C1 segment of cervical spinal cord (tissue), 14 donors: ENCODE measurements at places on chromosomes 4 and X.
A peak's percentile ranks its signal among the peaks of the same experiment; 100 is the strongest.

DNA sequence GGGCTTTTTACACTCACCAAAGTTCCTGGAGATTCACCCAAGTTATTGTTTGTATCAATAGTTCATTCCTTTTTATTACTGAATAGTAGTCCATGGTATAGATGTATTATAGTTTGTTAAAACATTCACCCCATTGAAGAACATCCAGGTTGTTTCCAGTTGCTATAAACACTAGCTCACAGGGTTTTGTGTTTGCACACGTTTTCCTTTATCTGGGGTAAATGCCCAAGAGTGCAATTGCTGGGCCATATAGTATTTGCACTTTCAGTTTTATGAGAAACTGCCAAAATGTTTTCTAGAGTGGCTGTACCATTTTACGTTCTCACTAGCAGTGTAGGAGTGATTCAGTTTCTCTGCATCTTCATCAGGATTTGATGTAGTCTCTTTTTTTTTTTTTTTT lies 57.1 kb downstream of the CBLL2 start:
- DNase-seq: no peak

- no peak for DNase-seq
Observed at GRCh38 chr4:113289766-113290165, 240.3 kb downstream of the ANK2 start.

DNA sequence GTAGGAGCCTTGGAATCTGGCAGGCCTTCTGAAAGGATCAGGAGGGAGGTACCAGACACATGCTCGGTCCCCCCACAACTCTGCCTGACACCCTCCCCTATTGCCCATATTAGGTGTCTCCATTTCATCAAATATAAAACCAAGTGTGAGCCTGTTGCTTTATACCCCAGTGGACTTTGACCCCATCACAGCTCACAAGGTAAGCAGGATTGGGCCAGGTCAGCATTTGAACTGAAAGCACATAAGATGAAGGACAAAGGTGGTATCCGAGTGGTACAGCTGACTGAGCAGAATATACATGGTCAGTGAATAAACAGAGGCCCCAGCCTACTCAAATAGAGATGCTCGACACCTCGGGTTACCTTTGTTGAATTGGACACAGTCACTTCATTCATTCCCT lies 20.0 kb downstream of the SLC25A43 start:
- DNase-seq: no peak

DNA sequence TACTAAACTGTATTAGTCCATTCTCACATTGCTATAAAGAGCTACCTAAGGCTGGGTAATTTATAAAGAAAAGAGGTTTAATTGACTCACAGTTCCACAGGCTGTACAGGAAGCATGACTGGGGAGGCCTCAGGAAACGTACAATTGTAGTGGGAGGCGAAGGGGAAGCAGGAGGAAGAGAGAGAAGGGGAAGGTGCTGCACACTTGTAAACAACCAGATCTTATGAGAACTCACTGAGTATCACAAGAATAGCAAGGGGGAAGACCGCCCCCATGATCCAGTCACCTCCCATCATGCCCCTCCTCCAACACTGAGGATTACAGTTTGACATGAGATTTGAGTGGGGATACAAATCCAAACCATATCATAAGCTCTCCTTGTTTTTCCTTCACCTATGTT lies 40.9 kb downstream of the RPA4 start:
- no peak for DNase-seq

DNA sequence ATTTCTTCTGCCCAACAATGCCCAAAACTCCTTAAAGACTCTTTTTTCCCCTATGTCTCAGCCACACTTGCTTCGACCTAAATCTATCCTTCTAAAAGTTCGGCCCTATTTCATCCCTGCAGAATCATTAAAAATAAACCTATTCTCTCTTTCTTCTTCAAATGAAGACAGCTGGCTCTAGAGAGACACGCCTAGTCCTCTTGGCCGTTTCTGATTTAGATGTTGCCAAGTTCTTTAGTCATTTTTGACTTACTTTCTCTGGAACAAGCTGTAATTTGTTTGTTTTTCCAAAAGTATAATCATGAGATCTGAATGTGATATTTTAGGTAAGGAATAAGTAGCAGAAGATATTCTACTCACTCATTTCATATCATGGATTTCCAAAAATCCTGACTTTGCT lies 211.6 kb downstream of the CENPC start:
- DNase-seq: no peak

DNA sequence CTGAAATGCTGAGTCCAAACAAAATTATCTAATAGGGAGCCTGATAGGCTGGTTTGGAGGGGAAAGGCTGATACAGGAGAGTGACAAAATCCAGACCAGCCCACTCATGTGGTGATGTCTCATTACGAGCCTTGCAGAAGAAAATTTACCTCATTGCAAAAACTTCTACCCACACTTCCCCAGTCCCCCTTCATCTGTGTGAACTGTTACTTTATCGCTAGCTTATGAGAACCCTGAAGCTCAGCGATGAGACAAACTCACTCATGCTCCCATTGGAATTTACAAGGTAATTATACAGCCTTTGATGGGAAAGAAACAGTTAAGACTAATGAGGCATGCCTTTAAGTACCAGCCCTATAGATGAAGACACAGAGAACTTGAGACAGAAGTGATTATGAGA lies 76.1 kb downstream of the ARHGAP6 start:
- DNase-seq: no peak

DNA sequence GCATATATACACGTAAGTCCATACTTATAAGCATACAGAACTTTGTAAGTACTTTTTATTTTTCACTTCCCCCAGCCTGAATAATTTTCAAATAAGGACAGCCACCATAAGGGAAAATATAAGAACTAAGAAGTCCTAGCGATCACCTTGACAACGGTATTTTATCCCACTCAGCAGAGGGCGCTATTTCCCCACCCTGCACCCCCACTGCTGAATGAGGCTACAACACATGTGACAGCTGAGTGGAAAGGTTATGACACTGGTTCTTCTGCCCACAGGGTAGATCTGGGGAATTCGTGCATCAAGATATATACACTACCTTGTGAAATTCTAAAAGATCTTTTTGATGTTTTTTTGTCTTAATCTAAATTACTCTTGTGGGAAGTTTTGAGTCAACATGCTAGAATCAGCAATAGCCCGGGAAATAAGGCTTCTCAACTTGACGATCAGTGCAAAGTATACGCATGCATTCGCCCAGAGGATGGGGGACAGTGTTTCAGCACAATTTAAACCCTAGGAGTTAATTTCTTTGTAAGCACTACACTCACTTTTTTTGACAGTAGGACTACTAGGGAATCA lies 151.5 kb downstream of the CORIN start:
- DNase-seq: no peak

DNA sequence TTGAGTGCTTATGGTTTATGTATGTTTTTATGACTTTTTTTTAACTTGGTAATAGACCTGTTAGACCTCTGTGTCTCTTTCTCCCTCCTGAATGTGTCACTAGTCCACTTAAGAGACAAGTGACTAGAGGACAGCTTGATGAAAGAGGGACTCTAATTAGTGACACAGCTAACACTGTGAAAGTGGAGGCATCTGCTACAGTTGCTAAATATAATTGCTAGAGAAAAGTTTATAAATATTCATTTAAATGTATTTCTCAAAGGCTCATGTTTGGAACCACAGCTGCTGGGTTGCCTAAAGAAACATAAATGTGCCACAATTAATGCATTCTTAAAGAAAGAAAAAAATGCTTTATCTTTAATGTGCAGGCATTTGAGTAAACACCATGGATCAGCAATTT lies 176.4 kb downstream of the FRMPD4 start:
- DNase-seq: no peak

- DNase-seq: no peak
Observed at GRCh38 chr4:85913931-85914694, 439.2 kb downstream of the ARHGAP24 start.

DNA sequence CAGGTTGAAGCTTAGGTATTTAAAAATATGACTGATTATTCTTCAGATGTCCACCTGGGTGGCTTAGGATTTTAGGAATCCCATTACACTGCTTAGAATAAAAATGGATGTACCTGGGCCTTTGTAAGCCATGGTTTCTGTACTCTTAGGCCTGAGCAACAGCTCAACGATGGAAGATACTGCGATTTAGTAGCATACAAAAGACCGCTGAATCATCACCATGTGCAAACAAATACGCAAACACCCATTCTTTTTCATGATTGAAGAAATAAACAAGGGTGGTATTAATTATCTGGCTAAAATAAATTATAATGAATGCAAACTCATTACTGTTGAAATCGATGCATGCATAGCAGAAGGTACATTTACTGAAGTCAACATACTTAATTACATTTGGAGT lies 188.9 kb downstream of the ZNF330 start:
- no peak for DNase-seq

DNA sequence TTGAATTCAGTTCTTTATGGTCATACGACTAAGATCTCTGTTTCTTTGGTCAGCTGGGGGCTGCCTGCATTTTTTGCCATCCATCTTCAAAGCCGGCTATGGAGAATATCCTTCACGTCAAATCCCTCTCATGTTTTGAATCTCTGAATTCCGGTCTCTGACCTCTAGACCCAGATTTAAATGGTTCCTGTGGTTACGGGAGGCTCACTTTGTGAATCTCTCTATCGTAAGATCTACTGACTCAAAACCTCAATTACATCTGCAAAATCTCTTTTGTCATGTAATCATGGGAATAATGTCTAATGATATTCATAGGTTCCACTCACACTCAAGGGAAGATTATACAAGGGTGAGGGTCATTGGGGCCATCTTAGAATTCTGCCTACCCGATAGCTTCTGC lies 5.7 kb upstream of the MPC1L start:
- DNase-seq: no peak

DNA sequence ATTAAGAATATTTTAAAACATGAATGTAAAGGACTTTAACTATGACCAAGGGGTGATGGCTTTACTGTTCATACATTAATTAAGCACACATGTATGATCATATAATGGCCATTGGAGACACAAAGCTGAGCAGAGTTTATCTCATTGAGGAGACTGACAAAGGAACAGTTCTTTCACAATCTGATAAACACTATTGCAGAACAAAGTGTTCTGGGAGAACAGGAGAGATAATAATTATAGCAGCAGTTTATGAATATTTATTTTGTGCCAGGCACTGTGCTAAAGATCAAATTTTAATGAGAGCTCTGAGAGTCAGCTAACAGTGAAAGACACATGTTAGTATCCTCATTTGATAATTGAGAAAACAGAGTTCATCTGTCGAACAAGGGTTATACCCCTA lies 242.4 kb upstream of the NR3C2 start:
- no peak for DNase-seq

- no peak for DNase-seq
Observed at GRCh38 chrX:47250017-47250347, 17.2 kb downstream of the USP11 start.

DNA sequence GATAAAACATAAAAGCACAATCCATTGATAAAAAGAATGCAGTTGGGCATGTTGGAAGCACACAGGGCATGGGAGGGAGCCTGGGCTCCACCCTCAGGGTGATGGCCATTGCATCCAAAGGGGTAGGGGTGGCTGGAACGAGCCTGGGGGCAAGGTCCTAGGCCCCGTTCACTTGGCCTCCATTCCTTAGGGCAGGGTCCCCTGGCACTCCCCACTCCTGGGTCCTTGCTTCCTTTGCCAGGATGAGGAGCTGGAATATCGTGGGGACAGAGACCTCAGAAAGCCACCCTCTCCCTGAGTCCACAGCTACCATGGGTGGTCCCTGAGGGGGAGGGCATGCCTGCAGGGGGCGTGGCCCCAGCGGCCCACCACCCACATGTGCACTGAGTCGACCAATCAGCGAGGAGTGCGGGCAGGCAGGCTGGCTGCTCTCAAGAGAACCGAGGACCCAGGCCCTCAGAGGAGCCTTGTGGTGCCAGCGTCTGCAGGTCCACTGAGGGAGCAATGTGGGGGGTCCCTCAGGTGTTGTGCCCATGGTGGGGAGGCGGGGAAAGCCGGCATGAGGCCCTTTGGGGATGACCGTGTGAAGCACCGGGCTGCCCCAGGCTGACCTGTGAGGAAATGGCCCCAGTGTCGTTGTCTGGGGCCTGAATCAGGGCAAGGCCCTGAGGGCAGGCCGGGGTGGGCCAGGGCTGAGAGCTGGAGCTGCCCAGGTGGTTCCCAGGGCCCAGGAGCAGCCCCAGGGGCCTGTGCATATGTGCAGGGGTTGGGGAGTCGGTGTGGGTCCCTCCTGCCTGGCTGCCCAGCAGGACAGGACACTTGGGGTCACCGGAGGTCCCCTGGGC lies 78.6 kb upstream of the AMELX start:
- DNase-seq: no peak

DNA sequence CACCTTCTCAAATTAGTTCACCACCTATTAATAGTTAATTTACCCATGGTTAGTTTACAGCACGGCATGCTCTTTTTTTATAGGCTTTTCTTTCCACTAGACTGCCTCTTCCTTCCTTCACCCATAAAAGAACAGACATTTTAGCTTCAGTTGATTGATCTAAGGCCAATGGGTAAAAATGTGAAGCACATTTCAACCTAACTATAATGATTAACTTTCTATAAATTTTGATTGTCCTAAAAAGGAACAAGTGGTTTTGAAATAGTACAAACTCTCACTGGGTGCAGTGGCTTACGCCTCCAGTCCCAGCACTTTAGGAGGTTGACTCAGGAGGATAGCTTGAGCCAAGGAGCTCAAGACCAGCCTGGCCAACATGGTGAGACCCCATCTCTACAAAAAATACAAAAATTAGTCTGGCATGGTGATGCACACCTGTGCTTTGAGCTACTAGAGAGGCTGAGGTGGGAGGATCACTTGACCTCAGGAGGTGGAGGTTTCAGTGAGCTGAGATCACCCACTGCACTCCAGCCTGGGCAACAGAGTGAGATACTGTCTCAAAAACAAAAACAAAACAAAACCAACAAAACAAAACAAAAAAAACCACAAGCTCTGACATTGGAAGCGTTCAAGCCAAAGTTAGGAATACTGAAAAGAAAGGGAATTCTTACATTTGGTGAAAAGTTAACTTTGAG lies 89.9 kb upstream of the FAT1 start:
- no peak for DNase-seq

- peak; percentile 68 for DNase-seq
Observed at GRCh38 chr4:151324752-151325110, 674 bp downstream of the SH3D19 start.

- no peak for DNase-seq
Observed at GRCh38 chrX:113412106-113412505, 571.5 kb upstream of the AMOT start.

GRCh38 chr4:56400560-56400959 lies 13.3 kb upstream of the AASDH start:
- no peak for DNase-seq
